ENCODE measurements at places on chromosomes 4 and X.

GRCh38 chr4:41921476-41921875 lies 13.8 kb upstream of the TMEM33 start:
- no peak for DNase-seq

- DNase-seq: no peak
These were observed 86.3 kb downstream of the HS3ST1 start for GRCh38 chr4:11342401-11342800.

DNA sequence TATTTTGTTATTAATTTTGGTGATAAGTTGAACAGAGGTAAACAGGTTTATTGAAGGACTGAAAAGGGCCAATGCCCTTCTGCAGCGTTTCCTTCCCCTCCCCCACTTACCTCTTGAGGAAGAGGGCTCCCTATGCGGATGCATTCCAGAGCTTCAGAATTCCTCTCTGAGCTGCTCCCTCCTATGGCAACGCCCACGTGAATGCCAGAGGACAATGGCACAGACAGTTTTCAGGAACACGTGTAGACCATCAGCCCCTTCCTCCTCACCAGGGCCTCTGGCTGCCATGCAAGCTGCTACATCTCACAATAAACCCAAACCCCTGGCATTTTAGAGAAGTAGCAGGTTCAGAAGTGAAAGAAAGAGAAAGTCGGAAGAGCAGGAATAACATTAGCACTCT lies 127.9 kb downstream of the CHRDL1 start:
- DNase-seq: no peak

DNA sequence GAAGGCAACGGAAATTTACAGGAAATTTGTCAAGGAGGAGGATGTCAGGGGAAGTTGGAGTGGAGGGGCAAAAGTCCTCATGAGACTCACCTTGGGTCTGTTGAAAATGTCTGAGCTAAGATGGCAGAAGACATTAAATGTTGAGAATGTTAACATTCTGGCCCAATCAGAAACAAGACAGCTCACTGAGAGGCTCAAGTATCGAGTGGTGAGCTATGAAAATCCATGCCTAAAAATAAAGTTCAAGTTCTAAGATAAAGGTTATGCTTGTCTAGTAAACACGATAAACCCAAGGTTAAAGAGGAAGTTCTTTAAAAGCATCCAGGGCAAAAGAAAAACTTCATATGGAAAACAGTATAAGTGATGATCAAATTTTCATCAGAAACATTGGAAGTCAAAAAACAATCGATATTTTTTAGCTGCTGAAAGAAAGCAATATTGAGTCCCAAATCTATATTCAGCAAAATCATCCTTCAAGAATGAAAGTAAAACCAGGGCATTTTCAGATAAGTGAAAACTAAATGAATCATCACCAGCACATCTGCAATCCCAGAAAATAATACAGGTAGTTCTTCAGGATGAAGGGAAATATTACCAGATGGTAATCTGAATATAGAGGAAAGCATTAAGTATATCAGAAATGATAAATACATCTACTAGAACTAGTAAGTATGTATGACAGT lies 462.4 kb downstream of the TLL1 start:
- no peak for DNase-seq

DNA sequence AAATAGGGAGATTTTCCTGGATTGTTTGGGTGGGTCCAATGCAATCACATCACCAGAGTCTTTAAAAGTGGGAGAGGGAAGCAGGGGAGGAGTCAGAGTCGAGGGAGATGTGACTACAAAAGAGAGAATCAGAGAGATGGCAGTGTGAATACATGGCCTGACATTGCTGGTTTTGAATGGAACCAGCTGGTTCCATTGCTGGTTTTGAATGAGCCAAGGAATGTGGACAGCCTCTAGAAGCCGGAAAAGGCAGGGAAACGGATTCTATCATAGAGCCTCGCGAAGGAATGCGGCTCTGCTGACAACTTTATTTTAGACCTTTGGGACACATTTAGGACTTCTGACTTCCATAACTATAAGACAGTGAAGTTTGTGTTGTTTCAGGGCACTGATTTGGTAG lies 627.0 kb upstream of the HTR2C start:
- no peak for DNase-seq

Data from small intestine (tissue), 16 donors.